LHCN-M2 (cell line): ENCODE measurements at places on chromosomes 4 and X.

GRCh38 chr4:5867866-5868265, 25.0 kb downstream of the CRMP1 start:
- DNase-seq, result no peak

DNA sequence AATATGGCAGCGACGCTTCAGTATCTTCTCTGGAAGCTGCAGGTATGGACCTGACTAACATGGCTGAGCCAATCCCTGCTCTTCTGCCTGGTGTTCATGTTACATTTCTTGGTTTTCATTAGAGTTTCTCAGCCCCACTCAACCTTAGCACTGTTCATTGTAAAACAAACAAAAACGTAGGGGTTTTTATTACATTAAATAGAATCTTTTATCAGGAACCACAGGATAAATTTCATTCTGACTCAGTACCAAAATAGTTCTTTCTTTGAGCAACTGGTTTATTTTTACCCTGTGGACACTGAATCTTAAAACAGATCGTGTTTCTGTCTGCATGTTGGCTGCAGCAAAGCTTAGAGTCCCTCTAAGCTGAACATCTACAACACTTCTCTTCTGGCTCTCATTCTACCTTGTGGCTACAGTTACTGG, 27.1 kb downstream of the FHIP1A start:
- peak; percentile 77 for DNase-seq

DNA sequence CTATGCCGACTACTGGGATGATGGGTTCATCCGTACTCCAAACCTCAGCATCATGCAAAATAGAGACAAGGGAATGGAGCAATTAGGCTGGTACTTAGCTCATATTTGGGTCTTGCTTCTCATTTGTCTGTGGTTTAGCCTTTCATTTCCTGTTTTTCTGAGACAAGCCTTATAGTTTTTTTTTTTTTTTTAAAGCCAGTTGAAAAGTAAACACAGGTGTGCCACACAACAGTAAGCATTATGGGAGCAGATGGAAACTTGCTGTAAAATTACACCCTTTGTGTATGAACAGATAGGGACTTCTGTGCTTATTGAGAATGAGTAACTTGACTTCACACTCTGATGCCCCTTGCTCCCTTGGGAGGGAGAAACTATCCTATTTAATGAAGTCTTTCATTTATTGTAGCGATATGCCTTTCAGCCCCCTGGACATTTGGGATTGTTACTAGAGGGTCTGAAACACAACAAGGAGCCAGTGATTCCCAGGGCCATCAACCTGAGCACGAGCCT, 13.7 kb downstream of the RASSF6 start:
- peak; percentile 44 for DNase-seq

DNA sequence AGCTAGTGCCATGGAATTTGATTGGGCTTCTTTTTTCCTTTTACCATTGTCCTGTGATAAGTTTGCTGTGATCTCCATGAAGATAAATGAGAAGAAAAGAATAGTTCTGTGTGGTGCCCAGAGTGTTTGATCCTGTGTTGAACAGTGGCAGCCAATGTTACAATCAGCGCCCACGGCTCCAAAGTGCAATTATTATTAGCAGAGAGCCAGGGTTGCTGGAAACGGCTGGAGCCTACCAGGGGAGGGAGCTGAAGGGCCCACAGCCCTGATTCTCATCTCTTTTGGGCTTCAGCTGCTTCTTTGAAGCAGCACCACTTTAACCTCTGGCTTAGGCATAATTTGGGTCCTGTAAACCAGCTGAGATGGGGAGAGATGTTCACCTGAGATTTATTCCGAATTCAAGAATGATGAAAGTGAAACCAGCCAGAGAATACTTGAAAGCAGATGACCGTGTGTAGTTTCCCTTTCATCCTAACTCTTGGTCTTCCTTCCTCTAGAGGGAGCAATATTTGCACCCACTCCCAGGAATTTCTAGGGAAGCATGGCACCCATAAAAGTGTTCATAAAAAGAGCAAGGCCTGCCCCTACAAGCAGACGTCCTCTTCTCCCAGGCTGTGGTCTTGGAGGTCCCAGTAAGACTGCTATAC, 298.3 kb downstream of the EVC2 start:
- no peak for DNase-seq

- DNase-seq, result no peak
These were observed 16.6 kb upstream of the UBA1 start for GRCh38 chrX:47177079-47177478.

GRCh38 chr4:10684631-10685030, at the start of gene CLNK:
CLNK (minus strand) TSS chr4:10684768; CDS start chr4:10667869, 16,899 bp downstream.
- no peak for DNase-seq

GRCh38 chr4:1194010-1194900, 21.9 kb upstream of the SPON2 start:
- no peak for DNase-seq

DNA sequence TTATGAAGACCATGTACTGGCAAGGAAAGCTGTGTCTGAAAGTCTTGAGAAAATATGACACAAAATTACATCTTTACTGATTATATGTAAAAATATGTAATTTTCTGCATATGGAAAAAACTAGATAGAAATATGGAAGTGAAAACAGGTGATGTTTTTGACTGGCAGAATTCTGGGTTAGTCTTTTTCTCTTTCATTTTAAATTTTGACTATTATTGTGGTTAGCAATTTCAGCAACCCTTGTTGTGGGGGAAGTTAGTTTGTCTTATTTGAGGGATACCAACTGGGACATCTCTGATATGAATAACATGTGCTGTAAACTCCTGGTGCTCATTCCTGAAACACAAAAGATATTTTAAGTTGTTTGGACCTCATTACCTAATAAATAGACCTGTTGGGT, 49.9 kb upstream of the CPEB2 start:
- no peak for DNase-seq

- DNase-seq, result no peak
These were observed 11.6 kb upstream of the CENPVL2 start for GRCh38 chrX:51694254-51694653.

- peak; percentile 67 for DNase-seq
These were observed 198.7 kb upstream of the ADAMTS3 start for GRCh38 chr4:72767618-72768302.

DNA sequence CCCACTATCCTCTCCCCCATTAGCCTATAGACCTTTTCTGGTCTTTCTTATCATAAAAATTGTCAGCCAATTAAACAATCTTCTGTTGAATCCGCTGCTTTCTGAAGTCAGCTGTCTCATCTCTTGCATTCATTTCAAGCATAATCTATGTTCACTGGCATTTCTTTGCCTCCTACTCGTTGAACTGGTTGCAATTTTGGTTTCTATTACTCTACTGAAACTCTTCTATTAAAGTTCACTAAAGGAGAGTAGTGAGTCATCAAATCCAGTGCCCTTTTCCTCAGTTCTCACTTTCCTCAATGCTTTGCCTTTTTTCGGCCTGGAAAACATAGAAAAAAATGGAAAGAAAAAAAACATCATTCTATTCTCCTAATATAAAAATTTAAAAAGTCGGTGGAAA, 23.9 kb upstream of the CXCL13 start:
- peak; percentile 49 for DNase-seq

- no peak for DNase-seq
These were observed 23.4 kb downstream of the ARHGEF9 start for GRCh38 chrX:63761639-63762038.

DNA sequence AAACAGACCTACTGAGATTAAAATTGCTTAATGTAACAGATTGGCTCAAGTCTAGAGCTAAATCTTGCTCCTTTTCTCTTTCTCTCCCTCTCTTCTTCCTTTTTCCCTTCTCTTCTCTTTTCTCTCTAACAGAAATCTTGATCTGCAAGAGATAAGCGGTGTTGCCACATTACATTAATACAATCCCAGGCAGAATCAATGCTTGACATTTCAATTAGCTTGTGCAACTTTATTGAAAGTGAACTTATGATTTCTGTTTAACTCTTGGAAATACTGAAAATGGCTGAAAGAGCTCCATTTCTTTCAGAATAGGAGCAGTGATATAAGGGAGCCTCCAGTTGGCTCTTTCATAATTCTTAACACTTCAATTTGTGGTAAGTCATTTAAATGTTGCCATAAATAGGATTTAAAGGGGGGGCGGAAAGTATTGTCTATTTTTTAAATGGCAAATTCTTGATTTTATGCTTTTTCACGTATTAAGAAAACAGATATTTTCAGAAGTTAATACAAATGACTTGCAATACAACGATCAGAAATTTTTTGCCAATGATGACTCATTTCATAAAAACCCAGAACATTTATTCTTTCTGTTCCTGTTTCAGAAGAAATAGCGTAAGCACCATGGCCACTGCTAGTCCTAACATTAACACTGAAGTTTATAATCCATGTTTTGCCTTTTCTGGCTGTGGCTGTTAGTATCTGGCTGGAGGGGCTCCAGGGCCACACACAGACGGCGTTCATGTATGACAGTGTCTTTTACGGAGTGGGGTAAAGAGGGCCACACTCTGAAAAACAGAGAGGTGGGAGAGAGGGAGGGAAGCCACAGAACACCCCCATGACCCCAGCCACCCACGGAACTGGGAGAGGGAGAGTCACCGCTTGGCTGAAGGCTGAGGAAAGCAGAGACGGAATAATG, 115.7 kb upstream of the FAT1 start:
- peak; percentile 84 for DNase-seq

GRCh38 chr4:59553063-59553720, 1646.9 kb upstream of the ADGRL3 start:
- DNase-seq, result peak; percentile 88
